ENCODE measurements at places on chromosomes 7 and 10.

DNA sequence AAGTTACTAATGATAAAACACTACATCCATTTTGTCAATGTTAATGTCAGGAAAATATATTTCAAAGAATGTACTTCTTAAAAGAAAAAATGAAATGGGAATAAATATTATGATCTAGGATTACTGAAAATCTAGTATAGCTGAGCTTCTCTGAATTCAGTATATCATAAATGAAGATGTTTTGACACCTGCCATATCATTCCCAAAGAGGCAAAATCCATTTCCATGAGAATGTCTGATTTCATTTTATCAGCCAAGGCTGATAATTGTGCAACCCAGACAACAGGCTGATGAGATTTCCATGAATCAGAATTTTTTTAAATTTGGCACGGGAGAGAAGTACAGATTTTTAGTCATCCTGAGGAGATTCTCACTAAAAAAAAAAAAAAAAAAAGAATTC lies 32.5 kb downstream of the ZFAND4 start:
- no peak for DNase-seq

DNA sequence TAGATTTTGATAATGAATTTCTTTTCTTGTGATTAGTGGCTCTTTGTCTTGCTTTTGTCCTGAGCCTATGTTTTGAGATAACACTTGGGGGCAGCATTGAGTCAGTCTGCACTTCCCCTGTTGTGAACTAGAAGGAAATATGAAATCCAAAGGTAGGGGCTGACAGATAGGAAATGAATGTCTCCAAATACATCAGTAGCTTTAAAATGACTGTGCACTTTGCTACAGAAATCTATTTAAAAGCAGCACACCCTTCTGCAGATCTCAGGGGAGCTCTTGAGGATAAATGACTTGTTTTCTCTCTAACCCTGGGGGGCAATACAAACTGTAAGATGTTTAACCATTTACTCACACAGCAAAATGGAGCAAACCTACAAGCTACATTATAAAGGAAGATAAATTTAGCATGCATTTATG lies 176.0 kb upstream of the MYO3A start:
- DNase-seq, result no peak

DNA sequence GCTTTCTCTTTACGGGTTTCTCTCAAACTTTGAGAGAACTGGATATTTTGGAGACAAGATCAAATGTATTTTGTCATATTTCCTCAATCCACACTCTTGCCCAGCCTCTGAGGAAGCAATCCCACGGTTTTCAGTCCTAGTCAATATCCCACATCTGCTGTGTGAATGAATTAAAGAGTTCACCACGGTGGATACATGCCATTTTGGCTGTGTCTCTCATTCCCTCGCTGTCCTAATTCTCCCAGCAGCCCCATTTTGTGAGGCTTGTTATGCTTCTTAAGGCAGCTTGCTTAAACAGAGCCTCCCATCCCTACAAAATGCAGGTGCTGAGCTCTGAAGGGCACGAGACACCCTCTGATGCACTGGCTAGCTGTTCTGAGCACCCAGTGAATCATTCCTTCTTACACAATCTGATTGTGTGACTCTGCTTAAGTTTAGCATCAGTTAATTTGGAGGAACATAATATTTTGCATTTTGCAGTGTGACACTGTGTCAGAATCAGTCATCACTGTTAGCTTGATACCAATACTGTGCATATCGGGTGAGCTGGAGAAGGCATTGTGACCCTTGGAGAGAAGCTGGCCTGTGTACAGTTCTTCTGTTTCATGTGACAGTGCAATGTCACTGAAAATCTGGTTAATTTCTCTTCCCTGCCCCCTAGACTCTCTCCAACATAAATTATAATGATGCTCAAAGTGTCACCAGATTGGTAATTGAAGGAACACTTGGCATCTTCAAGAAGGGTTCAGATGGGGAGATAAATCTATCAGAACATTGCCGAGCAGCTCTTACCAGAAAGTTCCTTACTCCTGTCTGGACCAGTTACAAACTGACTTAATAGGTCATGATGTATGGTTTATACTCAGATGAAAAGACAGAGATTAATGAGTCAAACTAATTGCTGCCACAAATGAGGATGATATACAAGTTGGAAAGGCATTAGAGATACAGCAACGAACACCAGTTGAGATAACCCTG lies 103.7 kb upstream of the AOAH start:
- DNase-seq, result no peak

DNA sequence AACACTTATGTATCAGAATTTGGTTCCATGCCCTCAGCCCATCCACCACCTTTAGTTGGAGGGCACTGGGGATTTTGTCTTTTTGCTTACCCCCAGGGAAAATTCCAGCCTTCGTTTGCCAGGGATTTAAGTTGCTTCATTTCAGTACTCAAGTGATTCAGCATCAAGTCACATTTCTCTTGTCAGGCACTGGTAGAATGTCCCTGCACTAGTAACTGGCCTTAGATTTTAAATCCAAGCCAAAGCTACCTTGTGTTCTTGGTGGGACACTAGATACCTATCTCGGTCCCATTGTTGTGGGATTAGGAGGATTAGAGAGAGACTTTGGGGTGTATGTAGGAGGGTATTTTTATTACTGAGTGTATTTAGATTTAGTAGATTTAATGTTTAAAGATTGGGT lies 613.1 kb downstream of the SUGCT start:
- no peak for DNase-seq

DNA sequence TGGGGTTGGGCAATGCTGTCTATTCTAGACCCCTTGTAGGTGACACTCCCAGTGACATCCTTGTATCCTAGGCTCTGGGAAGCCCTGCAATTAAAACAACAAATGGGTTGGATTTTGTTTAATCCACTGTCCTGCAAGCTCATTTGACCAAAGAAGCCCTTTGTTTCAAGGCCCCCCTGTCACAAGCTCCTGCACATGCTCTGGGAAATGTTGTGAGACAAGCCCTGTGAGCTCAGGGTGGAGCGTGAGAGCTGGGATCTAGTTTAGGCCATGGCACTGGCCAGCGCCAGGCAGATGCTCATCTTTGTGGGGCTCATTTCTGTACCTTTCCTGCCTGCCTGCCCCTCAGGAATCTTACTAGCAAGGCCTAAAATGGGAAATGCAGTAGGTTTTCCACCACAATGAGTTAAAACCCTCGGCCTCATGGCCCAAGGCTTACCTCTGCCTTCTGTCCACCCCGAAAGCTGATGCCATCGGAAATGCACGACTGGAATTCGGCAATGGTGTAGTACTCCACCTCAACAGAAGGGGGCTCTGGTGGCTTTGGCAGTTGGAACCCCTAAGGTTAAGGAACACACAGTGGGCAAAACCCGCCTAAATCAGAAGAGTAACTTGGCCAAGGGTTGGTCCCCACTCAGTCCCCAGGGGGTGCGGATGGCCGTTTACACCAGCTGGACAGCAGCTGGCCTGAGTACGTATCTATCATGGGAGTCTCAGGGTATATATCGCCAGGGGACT lies 112.0 kb downstream of the NEURL1 start:
- DNase-seq, result peak; percentile 56

DNA sequence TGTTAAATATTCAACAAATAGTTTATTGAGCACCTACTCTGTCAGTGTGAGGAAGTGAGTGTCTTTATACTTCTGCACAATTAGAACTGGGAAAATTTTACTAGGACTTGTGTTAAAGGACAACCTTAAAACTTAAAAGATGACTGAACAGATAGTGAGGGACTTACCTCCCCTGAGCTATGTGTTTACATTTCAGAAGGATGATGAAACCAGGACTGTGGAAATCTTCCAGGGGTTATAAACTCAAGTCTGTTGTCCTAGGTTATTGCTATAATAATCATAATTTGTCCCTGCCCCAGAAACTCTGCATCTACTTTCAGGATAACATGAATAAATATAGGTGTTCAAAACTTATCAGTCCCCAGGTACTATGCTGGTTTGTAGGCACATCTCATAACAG lies 261.0 kb upstream of the MKLN1 start:
- peak; percentile 51 for DNase-seq

GRCh38 chr10:127888521-127889312 lies 4.0 kb downstream of the CLRN3 start:
- DNase-seq, result no peak

- DNase-seq, result no peak
Observed at GRCh38 chr10:5985029-5985428, 7.7 kb upstream of the IL15RA start.

GRCh38 chr7:13879994-13880686 lies 109.3 kb downstream of the ETV1 start:
- DNase-seq, result peak; percentile 60

DNA sequence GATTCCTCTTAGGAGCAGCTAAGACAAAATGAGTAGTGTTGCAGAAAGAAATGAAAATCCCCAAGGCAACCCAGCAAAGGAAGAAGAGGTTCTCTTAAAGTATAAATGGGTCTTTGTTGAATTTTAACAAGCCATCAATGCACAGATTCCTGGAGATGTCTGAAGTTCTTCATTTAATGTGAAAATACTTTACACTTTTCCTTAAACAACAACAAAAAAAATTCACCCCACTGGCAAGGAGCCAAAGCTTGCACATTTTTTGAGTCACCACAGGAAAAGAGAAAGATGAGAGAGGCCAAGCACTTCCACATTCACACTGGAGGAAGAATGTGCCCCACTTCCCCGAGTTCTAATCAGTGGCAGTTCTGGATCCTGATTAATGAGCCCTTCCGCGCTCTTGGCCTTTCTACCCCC lies 286.4 kb upstream of the MEOX2 start:
- peak; percentile 63 for DNase-seq

DNA sequence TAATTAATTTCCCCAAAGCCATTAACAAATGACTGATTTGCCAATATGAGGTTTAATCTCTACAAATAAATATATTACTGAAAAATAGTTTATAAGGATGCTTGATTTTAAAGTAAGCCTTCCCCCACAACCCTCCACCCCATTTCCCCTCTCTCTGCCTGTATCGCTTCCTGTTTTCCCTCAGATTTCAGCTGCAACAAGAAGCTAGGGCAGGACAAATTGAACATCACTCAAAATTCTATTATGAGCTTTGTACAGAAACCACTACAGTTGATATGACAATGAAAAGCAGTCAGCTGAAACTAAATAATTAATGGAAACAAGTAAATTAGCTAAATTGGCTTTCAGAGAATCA lies 109.0 kb upstream of the SP4 start:
- no peak for DNase-seq

DNA sequence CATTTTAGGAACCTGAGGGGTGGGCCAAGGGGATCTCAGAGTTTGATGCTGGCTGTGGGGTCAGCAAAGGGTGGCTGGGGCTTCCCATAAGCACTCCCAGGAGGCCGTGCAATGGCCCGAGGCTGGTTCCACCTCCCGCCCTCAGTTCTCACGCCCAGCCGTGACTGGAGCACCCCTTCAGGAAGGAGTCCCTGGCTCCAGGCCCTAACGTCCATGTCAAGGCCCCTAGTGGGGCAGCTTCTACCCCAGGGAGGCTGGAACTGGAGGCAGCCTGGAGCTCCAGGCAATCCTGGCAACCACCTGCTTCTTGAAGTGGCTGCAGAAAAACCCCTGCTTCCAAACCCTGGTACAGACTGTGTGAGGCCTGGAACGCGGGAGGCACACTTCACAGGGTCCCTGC lies 165.5 kb downstream of the DIP2C start:
- no peak for DNase-seq

GRCh38 chr7:78023191-78023590 lies 224.6 kb downstream of the PHTF2 start:
- DNase-seq, result no peak

DNA sequence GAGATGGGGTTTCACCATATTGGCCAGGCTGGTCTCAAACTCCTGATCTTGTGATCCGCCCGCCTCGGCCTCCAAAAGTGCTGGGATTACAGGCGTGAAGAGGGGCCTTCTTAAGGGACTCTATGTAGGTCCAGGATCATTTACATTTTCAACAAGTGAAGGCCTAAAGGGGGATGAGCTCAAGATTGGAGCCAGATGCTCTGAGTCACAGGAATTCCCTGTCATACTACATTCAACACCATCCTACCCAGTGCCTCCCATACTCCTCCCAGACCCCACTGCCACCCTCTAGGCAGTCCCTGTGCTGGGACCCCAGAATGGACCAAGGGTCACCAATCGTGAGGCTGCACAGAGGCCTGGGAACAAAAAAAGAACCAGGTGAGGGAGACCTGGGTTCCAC lies 29.9 kb downstream of the CYTH3 start:
- peak; percentile 75 for DNase-seq

DNA sequence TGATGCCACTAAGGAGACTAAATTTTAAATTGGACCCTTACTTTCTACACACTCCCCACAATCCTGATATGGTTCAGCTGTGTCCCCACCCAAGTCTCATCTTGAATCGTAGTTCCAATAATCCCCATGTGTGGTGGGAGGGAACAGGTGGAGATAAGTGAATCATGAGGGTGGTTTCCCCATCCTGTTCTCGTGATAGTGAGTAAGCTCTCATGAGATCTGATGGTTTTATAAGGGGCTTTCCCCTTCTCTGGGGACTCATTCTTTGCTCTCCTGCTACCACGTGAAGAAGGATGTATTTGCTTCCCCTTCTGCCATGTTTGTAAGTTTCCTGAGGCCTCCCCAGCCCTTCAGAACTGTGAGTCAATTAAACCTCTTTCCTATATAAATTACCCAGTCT lies 18.4 kb upstream of the BET1 start:
- DNase-seq, result no peak

DNA sequence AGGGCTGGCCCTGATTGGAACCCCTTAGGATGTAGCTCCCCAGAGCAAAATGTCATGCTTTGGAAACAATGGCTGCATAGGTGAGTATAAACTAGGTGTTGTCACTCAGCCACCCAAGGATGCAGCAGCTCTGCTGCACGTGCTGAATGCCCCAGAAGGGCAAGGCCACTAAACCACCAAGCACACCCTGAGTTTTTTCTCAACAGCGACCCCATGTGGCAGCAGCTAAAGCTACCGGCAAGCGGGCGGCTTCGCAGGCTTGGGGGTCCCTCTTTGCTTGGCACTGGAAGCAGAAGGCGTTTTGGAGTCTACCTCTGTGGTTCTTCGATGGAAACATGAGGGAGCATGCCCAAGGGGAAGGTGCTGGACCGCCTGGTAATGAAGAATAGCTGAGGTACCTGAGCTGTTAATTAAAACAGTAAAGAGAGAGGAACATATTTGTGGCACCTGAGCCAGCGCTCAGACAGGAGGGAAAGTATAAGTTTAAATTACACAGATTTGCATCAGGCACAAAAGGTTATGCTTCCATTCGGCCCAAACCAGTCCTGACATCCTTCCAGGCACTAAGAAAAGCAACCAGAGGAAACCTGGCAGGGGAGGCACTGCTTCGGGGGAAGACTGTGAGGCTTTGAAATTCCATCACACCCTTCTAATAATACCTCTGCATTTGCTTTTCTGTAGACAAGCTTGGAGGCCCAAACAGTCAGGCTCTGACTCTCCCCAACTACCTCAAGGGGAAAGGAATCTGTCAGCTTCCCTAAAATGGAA lies 152.1 kb downstream of the GFRA1 start:
- DNase-seq, result no peak

GRCh38 chr10:125064681-125065492 lies 95.5 kb downstream of the CTBP2 start:
- DNase-seq, result peak; percentile 88

- no peak for DNase-seq
Observed at GRCh38 chr7:40773656-40774055, 638.9 kb downstream of the SUGCT start.

DNA sequence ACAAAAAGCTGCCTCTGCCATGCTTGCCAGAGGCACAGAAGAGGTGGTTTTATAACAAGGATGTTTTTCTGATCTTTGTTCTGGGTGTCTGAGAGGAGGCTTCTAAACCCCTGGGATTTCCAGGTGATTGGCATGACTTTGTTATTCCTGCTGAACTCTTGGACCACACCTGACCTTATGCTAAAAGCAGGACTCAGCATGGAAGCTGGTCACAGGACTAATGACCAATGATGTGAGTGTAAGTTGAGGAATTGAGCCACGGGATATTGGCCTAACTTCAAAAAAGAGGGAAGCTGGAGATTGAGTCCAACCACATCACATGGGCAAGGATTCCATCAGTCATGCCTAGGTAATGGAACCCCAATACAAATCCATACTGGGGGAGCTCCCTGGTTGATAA lies 437.9 kb downstream of the POM121L12 start:
- no peak for DNase-seq

All from fibroblast of skin of right quadriceps (primary cell).